Skin of body (tissue), 3 donors: ENCODE measurements at places on chromosomes 11 and 22. TPM values are rescaled to one million over a fixed set of nuclear protein-coding genes. Genes with fewer than 3 reads are reported as not detected.

NPAS4 gene
- 2.7 TPM for total RNA-seq

RPLP2 gene
- total RNA-seq: 391 TPM

MYOD1 gene
- total RNA-seq: 2.3 TPM

OR2D2 gene
- total RNA-seq: not detected

KCNK4 gene
- not detected for total RNA-seq

POU2AF2 gene
- total RNA-seq: not detected
